ENCODE measurements at places on chromosomes 3 and 15.
A peak's percentile ranks its signal among the peaks of the same experiment; 100 is the strongest.

DNA sequence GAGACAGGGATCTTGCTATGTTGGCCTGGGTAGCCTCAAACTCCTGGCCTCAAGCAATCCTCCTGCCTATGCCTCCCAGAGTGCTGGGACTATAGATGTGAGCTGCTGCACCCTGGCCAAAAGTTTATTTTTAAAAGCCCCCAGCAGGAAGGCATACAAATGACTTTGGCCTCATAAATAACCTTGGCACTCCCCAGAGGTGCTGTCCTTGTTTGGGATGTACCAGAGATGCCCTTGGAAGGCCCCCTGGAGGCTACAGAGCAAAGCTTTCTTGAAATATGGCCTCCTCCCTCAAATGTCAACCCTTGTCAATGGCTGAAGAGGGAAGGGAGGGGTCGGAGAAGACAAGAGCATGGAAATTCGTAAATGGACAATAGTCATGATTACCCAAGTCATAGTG is 14.0 kb upstream of the RTP3 start:
- peak; percentile 31 for DNase-seq

GRCh38 chr3:54709785-54710184 is 218.1 kb downstream of the LRTM1 start:
- no peak for DNase-seq

DNA sequence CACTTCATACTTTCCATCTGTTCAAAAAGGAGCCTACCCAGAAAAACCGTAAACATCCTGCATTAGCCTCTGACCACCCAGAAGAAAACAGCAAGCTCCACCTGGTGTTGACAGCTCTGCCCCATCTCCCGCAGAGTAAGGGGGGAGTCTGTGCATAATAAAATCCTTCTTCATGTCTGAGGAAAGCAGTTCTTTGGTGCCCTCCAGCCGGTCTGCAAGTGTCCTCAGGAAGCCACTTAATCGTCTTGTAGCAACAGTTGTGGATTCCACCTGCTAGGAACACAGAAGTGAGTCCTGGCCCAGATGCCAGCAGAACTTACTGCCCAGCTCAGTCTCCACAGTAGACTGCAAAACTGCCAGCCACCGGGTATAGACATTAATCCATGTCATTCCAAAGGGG is 22.5 kb downstream of the RIOX2 start:
- no peak for DNase-seq

DNA sequence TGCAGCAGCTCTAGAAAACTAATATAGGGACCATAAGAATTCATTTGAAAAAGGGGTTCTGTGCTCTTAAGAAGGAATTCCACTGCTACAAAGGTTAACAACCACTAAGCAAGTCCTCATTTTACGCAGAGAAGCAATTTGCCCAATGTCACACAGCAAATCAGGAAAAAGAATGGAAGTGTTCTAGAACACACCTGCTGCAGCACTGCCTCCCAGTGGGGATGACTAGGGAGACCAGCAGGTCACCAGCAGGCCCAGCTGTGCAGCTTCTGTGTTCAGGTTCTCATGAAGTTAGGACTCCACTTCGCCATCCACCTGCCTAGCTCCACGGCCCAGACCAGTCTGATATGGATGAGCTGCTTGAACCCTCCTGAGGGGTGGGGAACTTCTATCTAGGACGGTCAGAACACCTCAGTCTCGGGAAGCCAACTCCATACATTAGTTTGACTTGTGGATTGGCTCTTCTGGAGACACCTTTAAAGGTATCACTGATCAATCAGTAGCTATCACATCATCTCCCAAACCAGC is 18.6 kb downstream of the POMGNT2 start:
- peak; percentile 23 for DNase-seq

GRCh38 chr3:50364573-50365079 is 5.3 kb upstream of the TMEM115 start:
- no peak for DNase-seq
